Breast epithelium (tissue), 4 donors: ENCODE measurements at places on chromosomes 5 and 9. TPM values are rescaled to one million over a fixed set of nuclear protein-coding genes. Genes with fewer than 3 reads are reported as not detected.

FAM153A gene
- total RNA-seq = 0.98 TPM

DNA sequence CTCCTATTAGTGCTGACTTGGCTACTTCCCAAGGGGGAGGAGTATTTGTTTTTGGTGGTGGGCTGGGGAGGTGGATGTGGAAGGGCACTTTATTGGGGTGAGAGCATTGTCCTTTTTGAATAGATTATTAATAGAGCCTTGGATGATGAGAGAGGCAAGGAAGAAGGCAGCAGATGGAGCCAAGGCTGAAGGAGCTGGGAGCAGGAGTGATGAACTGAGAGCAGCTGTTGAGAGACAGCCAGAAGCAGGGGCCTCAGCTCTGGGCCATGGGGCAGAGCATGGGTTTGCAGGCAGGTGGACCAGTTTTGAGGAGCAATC lies 29.6 kb downstream of the RGS3 start:
- no peak for DNase-seq

ST8SIA4 gene
- total RNA-seq = 4.6 TPM

- DNase-seq = no peak
Measured at GRCh38 chr5:27124590-27124989, 86.2 kb upstream of the CDH9 start.

MEGF9 gene
- 30.3 TPM for total RNA-seq

DNA sequence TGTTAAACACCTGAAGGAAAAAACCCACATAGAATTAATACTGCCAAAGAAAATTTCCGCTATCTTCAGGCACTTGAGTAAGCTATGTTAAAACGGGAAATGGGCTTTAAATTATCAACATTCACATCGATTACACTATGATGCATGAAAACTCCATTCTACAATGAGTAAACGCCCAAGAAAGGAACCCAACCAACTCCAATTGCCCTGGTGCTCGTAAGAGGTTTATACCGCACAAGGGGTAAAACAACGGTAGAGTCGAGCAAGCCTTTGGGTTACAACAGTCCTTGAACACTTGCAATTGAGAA lies 1.0 kb downstream of the AGTPBP1 start:
- DNase-seq = no peak

GRCh38 chr5:145157841-145158240 lies 677.3 kb downstream of the PRELID2 start:
- DNase-seq = no peak

DNA sequence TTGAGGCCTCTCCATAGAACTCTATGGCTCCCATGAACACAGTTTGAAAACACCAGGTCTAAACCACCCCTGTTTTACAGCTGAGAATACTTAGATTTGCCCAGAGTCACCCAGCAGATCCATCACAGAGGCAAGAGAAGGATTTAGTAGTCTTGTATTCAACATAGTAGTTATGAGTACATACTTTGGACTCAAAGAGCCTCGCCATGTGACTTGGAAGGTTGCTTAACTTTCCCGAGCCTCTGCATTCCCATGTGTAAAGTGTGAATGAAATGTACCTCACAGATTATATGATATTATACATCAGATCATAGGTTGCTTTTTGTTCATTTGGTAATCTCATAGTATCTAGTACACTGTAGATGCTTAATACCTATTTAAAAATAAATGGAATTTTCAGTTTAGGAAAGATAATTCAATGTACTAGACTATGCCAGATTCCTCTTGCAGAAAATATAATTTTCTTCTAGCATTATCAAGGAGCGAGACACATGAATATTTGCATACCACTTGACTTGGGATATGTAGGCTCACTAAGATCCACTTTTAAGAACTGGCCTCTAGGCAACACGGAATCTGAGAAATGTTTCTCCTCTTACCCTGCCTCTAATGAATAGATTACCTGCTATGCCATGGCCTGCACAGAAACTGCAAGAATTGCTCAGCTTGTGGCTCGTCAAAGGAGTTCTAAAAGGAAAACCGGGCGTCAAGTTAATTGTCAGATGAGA lies 18.6 kb downstream of the TDRD7 start:
- DNase-seq = no peak

EQTN gene
- 0.73 TPM for total RNA-seq

DNA sequence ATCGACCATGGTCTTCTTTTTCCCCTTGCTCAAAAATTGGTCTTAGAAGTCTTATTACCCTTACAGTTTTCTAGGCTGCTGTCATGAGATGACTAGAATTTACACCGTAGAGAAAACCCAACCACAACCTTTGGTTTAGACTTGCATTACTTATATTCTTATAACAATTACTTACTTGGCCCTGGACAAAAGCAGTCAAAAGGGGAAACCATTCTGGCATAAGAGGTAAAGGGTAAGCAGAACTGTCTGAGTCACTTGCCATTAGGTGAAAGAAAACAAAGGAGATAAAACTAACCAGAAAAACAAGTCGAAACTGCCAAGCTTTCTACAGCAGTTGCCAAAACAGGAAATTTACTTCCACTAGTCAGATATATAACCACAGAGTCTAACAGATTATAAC lies 17.9 kb downstream of the TMEM245 start:
- no peak for DNase-seq

KCNT1 gene
- total RNA-seq = not detected

GRCh38 chr9:131826966-131827525 lies 87.2 kb upstream of the RAPGEF1 start:
- no peak for DNase-seq

PKD2L2 gene
- not detected for total RNA-seq

PDE8B gene
- total RNA-seq = 4.9 TPM

- DNase-seq = no peak
Measured at GRCh38 chr9:27189426-27189825, 80.4 kb downstream of the TEK start.

DNA sequence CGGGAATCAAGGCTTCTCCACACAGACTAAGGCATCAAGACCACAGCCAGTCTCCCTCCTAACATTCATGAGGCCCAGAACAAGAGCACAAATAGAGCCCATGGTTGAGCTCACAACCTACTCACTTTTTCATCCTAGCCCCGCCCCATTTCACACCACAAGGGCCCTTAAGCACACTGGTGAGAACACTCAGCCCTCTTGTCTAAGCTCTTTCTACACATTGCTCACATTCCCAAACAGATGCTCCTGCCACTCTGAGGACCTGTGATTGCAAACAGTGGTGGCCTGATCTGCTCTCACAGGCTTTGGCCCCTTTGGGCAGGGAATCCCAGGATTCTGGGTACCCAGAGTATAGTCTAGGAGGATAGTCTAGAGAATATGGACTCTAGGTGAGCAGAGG lies 54.0 kb downstream of the FEM1C start:
- no peak for DNase-seq

DNA sequence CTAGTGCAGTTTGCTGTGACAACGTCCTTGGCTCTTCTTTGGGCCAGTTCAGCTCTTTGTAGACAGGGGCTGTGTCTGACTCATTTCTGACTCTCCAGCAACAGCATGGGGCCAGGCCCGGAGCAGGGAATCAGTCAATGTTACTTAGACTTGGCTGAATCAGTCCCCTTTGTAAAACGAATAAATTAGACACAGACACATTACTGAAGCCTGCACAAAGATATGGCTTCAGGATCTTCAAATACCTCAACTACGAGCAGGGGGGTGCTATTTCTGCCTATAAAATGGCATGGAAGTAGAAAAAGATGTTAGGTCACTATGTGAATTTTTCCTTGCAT lies 204.7 kb downstream of the TTLL11 start:
- DNase-seq = no peak

PDGFRB gene
- total RNA-seq = 53.7 TPM

C5orf52 gene
- not detected for total RNA-seq

- DNase-seq = no peak
Measured at GRCh38 chr9:87829756-87830155, 52.9 kb upstream of the SPATA31E1 start.

TICAM2 gene
- 1.6 TPM for total RNA-seq

PCDHGB4 gene
- 10.5 TPM for total RNA-seq

GRCh38 chr5:16957304-16958196 lies 21.5 kb upstream of the MYO10 start:
- no peak for DNase-seq

IFNA21 gene
- not detected for total RNA-seq

DNA sequence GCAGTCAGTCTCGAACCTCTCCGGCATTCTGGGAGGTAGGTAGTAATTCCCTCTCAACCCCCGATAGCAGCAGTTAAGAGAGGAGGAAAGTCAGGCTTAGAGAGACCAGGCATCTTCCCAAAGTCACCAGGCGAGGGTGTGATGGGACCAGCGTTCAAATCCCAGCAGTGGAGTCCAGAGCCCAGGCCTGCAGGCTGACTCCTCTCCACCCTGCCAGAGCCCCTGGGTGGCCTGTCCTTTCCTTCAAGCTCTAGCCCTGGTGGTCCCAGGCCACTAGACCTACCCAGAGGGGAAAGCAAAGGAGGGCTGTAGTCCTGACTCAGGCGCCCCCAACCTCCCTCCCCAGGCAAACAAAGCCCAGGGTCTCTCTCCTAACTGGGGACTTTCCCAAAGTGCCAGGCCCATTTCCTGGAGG lies 4.2 kb upstream of the NR5A1 start:
- no peak for DNase-seq

DNA sequence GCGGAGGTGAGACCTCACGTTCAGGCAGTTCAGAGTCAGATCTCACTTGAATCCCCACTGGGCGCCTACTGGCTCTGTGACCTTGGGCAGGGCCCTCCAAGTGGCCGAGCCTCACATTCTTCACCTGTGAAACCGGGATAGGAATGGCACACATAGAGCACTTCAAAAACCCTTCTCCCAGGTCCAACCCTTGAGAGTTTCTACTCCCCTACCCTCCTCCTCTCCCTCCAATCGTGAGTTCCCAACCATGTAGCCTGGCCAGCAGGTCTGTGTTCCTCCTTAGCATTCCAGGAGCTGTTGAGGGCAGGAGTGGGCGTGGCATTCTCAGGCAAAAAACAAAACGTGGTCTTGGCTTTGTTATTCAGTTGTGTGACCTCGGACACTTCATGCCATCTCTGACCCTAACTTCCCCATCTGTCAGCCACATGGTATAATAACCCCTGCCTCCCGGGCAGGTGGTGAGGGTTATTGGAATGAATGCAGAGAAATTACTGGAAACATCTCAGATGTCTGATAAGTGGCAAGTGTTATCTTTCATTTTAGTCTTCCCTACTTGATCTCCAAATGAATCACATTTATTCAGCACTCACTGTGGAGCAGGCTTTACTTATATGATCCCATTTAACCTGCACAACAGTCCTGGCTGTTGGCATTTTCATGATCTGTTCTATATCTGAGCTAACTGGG lies 112.8 kb upstream of the BOD1 start:
- no peak for DNase-seq

DNA sequence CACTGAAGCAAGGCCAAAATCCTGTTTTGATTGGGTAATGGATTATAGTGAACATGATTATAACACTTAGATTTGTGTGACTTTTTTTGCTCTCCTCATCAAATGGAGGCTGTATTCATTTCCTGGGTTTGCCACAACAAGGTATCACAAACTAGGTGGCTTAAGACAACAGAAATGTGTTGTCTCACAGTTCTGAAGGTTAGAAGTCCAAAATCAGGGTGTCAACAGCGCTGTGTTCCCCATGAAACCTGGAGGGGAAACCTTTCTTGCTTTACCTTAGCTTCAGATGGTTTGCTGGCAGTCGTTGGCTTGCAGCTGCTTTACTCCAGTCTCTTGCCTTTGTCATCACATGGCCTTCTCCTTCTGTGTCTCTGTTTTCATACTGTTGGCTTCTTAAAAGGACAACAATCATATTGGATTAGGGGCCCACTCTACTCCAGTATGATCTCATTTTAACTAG lies 32.4 kb downstream of the CDC42SE2 start:
- DNase-seq = no peak
